ENCODE measurements at places on chromosomes 4 and X.
A peak's percentile ranks its signal among the peaks of the same experiment; 100 is the strongest.

- no peak for DNase-seq
These were observed 4.1 kb upstream of the PDGFC start for GRCh38 chr4:156975686-156976085.

DNA sequence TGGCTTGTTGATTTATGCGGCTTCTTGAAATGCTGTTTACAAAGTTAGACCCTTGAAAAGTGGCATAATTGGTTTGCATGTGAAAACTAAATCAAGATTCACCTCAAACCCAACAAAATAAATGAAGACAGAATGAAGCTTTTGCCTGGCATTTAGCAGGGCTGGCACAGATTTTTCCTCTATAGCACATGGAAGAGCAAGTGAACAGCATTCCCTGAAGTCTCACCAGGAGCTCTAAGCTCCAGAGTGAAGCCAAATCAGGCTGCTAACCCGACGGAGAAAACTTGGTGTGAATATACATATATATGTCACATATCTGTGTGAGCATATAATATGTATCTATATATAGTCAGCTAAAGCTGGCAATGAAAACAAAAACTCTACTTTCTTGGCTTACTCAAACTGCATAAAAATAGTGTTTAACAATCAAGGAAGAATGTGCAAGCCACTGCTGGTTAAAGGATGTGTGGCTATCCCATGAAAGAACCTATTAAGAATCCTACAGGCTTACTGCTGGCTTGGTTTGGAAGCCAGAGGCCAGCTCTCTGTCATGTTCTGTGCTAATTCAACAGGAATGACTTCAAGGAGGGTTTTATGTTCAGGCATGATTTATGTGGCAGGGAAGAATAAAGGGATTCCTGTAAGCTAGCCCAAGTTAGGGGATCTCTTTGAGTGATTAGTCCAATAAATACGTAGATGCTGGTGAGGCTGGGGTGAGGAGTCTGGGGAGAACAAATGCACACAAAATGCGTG lies 69.9 kb downstream of the MFAP3L start:
- no peak for DNase-seq

- DNase-seq, result peak; percentile 6
These were observed 60.5 kb upstream of the SLC25A4 start for GRCh38 chr4:185082561-185082960.

GRCh38 chrX:109327251-109327650 lies 154.6 kb downstream of the GUCY2F start:
- no peak for DNase-seq

- DNase-seq, result no peak
These were observed 6.8 kb upstream of the IQSEC2 start for GRCh38 chrX:53288189-53288588.
